ENCODE measurements at places on chromosomes 11 and 22.

- DNase-seq, result no peak
Measured at GRCh38 chr11:118511601-118512000, 15.7 kb upstream of the TTC36 start.

DNA sequence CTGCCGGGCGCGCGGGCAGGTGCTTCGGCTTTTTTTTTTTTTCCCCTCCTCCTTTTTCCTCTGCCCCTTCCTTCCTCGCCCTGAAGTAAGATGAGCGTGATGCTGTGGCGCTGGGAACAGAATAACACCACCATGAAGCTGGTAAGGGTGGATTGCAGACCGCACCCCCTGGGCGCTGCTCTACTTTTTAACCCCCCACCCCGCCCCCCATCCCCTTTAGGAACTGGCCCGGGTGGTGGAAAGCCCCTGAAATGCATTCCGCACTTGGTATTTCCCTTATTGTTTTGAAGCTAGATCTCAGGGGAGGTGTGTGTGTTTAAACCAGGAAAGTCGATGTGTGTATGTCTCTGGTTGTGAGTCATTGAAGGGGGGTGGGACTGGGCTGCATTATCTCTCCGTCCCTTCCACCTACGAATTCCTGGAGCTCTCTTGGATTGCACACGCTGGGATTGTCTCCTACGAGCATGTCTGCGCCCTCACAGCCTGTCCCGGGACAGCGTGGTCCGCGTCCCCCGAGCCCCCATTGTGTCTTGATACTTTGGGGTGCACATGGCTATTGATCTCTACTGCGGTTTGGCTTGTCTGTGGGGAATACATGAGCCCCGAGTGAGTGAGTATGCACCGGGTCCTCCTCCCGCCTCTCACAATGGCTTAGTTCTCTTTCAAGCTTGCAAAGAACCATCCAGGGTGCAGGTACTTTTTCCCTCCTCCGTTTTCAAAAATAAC, 64.9 kb downstream of the NAV2 start:
- peak; percentile 98 for DNase-seq

GRCh38 chr22:31343235-31344191, 2.6 kb downstream of the PATZ1 start:
- peak; percentile 84 for DNase-seq

- DNase-seq, result no peak
Measured at GRCh38 chr11:6650104-6650503, 5.5 kb downstream of the DCHS1 start.

DNA sequence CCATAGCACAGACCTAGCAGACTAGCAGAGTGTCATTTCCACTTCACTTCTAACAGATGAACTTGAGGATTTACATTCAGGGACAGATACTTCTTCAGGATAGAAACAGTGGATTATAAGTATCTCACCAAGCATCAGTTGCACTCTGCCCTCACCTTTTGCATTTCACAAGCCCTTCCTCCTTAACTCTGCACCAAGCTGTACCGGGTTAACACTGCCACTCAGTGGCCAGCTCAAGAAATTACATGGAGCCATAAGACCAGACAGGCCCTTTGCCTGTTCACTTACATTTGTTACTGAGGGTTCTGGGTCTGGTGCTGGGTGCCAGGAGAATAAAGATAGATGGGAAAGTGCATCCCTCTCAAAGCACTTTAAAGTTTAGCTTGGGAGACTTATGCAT, 309.8 kb downstream of the SHANK2 start:
- DNase-seq, result no peak

DNA sequence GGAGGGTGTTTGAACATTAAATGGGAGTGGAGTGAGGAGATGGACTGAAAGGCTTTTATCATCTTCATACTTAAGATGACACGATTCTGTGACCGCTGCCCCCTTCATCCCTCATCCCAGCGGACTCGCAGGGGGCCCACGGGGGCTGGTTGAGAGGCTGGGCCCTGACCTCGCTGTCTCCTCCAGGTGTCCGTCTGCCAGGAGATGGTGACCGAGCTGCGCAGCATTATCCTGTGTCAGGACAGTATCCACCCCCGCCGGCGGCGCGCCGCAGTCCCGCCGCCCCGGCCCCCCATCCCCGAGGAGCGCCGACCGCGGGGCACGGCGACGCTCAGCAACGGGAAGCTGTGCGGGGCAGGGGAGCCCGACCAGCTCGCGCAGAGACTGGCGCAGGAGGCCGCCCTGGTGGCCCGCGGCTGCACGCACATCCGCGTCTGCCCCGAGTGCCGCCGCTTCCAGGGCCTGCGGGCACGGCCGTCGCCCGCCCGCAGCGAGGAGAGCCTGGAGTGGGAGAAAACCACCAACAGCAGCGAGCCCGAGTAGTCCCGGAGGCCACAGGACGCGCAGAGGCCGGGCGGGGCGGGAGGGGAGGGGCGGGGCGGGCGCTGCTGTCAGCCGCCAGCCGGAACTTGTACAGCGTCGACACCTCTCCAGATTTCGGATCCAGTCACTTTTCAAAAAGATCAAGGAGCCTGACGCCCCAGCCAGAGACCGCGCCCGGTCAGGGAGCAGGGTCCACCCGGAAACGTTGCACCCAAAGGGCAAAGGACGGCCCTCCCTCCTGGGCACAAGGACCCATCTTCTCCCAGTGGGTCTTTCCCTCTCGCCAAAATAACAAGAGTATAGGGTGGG, 38.0 kb upstream of the TBCEL start:
- peak; percentile 91 for DNase-seq

DNA sequence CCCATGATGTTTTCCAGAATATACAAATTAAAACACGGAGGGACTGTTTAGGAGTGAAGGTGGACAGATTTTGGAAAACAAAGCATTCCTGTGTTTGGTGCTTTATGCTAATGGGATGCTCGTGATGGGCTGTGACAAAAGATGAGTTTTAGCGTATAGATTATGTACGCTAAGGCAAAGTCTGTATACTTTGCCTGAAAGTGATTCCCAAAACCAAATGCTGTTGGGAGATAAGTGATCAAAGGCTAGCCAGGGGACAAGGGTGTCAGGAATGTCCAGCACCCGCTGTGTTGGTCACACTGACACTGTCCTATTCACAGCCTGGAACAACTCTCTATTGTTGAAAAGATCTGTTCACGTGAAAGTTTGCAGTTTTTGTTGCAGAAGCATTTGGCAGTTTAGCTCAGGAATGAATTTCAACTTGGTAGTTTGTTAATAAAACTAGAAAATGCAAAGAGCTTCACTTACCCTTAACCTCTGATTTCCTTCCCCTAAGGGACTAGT, 1.5 kb downstream of the JAM3 start:
- DNase-seq, result no peak

- no peak for DNase-seq
Measured at GRCh38 chr11:73034331-73034730, 107.8 kb downstream of the FCHSD2 start.

- DNase-seq, result no peak
Measured at GRCh38 chr11:11979488-11980117, 28.8 kb downstream of the DKK3 start.

DNA sequence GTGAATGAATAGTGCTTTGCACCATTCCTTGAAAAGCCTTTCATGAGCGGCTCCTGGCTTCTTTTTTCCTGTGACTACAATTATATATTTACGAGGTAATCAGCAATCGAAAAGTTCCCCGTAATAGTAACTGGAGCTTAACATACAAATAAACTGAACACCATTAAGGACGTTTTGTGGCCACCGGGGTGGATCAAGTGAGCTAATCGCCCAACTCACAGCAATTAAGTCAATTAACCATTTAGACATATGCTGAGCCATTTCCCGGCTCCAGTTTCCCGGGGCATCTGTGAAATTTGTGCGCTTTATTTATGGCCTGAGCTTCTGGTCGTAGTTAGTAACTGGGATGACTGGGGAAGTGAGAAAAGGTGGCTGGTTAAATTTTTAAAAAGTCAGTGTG, 465.2 kb downstream of the MIAT start:
- no peak for DNase-seq

DNA sequence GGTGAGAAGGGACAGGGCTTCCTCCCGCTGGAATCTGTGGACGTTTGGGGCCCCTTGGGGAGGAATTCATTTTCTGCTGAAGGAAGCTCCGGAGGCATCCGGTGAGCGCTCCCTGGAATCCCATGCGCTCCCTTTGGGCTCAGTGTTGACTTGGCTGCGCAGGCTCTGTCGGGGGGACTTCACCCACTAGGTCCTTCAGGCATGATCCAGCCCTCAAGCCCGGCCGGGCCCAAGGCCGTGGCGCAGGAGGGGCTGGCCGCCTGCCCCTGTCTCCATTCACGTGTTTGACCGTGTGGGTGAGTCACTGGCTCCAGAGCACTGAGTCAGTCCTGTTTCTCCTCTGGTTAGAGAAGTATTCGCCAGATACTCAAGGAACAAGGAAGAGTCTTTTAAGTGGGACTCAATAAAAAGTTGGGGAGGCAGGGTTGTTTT, 1.4 kb downstream of the CTTN start:
- peak; percentile 98 for DNase-seq

GRCh38 chr11:26191193-26191592, 140.7 kb upstream of the ANO3 start:
- no peak for DNase-seq

All from osteoblast (primary cell).